Right lobe of liver (tissue), 6 donors: ENCODE measurements at places on chromosomes 12 and 14. TPM values are rescaled to one million over a fixed set of nuclear protein-coding genes. Genes with fewer than 3 reads are reported as not detected.

The BMP4 gene
- 2.9 TPM for total RNA-seq

The SMOC1 gene
- total RNA-seq, result 37.8 TPM

DNA sequence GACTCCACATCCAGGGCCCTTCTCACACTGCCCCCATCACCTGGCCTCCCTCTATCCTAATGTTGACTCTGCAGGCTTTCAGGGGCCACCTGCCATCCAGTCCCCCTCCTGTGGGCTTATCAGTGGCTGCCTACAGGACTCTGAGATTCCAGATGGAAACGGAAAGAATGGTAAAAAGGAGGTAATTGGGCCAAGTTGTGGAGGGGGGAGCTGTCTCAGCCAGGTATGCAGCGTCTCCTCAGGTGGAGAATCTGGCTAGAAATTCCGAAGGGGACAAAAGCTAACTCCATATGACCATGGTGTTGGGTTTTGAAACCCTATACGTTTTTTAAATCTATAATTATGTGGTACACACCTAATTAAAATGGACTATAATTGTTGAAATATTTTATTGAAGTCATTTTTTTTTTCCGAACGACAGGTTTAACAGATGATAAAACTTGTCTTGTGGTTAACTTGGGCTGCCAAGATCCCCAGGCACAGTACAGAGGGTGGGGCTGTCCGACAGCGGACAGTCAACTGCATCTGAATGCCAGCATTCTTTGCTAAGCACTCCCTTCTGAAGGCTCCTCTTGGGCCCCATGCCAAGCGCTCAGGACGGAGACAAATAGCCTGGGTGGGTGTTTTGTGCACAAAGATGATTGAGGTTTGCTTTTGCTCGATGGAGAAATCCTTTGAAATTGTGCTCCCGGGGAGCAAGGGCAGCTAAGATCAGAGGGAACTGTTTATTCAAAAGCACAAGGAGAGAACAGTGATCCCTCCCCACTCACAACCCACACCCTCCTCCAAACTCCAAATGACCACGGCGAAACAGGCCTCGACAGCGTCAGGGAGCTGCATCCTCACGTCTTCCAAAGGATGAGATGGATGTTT lies 365.6 kb downstream of the BCL11B start:
- DNase-seq, result no peak
- no peaks in the 10 kb centered on the region for H3K27me3 ChIP-seq
- H3K36me3 ChIP-seq, result no peaks in the 10 kb centered on the region
- no peak overlapping the region for H3K27ac ChIP-seq

DNA sequence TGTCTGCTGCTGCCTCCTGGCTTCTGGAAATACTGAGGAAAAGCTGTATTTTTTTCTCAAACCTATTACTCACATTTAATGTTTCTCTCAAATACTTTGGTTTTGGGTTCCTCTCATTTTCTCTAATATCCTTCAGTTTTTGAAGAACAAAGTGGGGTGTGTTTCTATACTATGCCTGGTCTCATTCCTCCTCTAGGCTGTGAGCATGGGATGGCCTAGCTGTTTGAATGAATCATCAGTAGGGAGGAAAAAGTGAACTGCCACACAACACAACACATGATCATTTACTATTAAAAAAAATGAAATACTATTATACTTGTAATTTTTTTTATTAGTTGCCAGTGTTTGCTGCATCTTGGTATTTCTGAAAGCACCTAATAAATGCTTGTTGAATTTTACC lies 11.3 kb upstream of the SMCO3 start:
- H3K4me1 ChIP-seq, result no peaks in the 10 kb centered on the region
- no peak overlapping the region for H3K27ac ChIP-seq
- H3K4me3 ChIP-seq, result no peak overlapping the region

- no peaks in the 10 kb centered on the region for H3K4me1 ChIP-seq
- DNase-seq, result no peak
- H3K27ac ChIP-seq, result no peak overlapping the region
- H3K36me3 ChIP-seq, result no peaks in the 10 kb centered on the region
- no peak overlapping the region for H3K4me3 ChIP-seq
- no peaks in the 10 kb centered on the region for H3K27me3 ChIP-seq
Observed at GRCh38 chr12:104886418-104887401, 71.4 kb downstream of the SLC41A2 start.

- H3K4me1 ChIP-seq, result no peaks in the 10 kb centered on the region
- no peaks in the 10 kb centered on the region for H3K36me3 ChIP-seq
- no peaks in the 10 kb centered on the region for H3K27me3 ChIP-seq
- no peak overlapping the region for H3K27ac ChIP-seq
- H3K4me3 ChIP-seq, result no peak overlapping the region
- DNase-seq, result no peak
Observed at GRCh38 chr14:42299692-42300091, 693.0 kb downstream of the LRFN5 start.
